ENCODE measurements at places on chromosomes 5 and 9. TPM values are rescaled to one million over a fixed set of nuclear protein-coding genes. Genes with fewer than 3 reads are reported as not detected.

The CENPK gene
- total RNA-seq: 26.6 TPM

The SLC4A9 gene
- not detected for total RNA-seq

The AFAP1L1 gene
- 264 TPM for total RNA-seq

The ZNF658 gene
- 5.3 TPM for total RNA-seq

The MARVELD2 gene
- 3.1 TPM for total RNA-seq

The PSIP1 gene
- total RNA-seq: 67.7 TPM

The SMIM33 gene
- total RNA-seq: not detected

The SLC6A7 gene
- total RNA-seq: not detected

The CD72 gene
- total RNA-seq: not detected

The SPINK13 gene
- total RNA-seq: not detected

The MEGF10 gene
- 0.37 TPM for total RNA-seq

The ZNF474 gene
- 0.17 TPM for total RNA-seq

The ATG10 gene
- total RNA-seq: 10.6 TPM

The CAVIN4 gene
- 2.3 TPM for total RNA-seq

The ROPN1L gene
- total RNA-seq: 0.68 TPM

The TRIM7 gene
- 5.2 TPM for total RNA-seq

The SOHLH1 gene
- total RNA-seq: 0.05 TPM

The REEP2 gene
- total RNA-seq: 0.68 TPM

The HACD4 gene
- total RNA-seq: 0.51 TPM

The STPG3 gene
- not detected for total RNA-seq

The ST8SIA4 gene
- 3.1 TPM for total RNA-seq

The SPINK14 gene
- not detected for total RNA-seq

The DHX29 gene
- total RNA-seq: 39.5 TPM

The RNF180 gene
- total RNA-seq: 3.2 TPM

The F2RL2 gene
- total RNA-seq: 0.14 TPM
